ENCODE measurements at places on chromosomes 5 and 9. TPM values are rescaled to one million over a fixed set of nuclear protein-coding genes. Genes with fewer than 3 reads are reported as not detected.

Gene ACER2
- 8.8 TPM for total RNA-seq

Gene F12
- 6.5 TPM for total RNA-seq

DNA sequence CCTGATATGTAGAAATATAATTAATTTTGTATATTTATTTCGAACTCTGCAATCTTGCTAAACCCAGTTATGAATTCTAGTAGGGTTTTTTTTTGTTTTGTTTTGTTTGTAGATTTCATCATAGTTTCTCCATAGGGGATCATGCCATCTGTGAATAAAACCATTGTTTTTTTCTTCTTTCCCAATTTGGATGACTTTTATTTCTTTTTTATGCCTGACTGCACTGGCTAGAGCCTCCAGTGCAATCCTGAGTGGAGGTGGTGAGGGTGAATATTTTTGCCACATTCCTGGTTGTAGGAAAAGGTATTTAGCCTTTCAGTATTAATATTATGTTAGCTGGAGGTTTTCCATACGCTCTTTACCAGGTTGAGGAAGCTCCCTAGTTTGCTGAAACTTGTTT, 70.0 kb upstream of the GFPT2 start:
- no peak overlapping the region for H3K4me3 ChIP-seq
- no peak for DNase-seq
- H3K27me3 ChIP-seq: no peaks in the 10 kb centered on the region
- no peaks in the 10 kb centered on the region for H3K4me1 ChIP-seq

DNA sequence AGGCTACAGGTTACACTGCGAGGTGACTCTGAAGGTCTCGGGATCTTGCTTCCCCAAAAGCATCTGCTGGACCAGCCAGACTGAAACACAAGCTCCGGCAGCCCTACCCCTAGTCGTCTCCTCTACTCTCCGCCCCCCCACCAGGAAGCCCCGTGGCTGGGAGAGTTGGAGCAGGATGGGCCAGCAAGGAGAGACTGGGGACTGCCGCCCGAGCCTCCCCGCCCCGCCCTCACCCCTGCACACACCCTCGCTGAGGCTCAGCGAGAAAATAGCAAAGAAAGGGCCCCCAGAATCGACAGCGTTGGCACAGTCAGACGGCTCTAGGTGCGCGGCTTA, 1.3 kb downstream of the TRIM7 start:
- peaks cover 7% of the 10 kb centered on the region for H3K36me3 ChIP-seq
- no peak for DNase-seq
- peaks cover 62% of the 10 kb centered on the region for H3K27me3 ChIP-seq
- H3K4me3 ChIP-seq: peak overlapping the region; percentile 87
- H3K27ac ChIP-seq: no peak overlapping the region

- no peak overlapping the region for H3K4me3 ChIP-seq
- DNase-seq: no peak
- H3K36me3 ChIP-seq: no peaks in the 10 kb centered on the region
- no peaks in the 10 kb centered on the region for H3K4me1 ChIP-seq
- no peak overlapping the region for H3K27ac ChIP-seq
Measured at GRCh38 chr9:73775757-73776156, 624.1 kb downstream of the ANXA1 start.

DNA sequence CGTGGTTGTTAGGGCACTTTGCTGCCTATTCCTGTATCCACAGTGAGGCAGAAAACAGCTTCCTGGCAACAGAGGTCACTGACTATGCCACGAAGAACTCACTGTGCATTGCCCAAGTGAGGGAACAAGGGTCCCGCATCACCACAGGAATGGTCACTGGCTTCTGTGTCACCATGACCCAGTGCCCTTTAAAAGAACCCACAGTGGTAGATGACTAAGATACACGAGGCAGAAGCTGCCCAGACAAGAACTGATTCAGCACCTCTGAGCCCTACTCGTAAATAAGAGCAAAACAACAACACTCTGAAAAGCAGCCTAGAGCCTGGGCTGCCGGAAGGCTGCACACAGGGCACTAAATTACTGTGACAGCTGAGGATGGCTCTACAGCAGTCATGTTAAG, 236.6 kb upstream of the RASEF start:
- no peaks in the 10 kb centered on the region for H3K36me3 ChIP-seq
- no peak for DNase-seq
- no peaks in the 10 kb centered on the region for H3K27me3 ChIP-seq
- no peak overlapping the region for H3K27ac ChIP-seq

DNA sequence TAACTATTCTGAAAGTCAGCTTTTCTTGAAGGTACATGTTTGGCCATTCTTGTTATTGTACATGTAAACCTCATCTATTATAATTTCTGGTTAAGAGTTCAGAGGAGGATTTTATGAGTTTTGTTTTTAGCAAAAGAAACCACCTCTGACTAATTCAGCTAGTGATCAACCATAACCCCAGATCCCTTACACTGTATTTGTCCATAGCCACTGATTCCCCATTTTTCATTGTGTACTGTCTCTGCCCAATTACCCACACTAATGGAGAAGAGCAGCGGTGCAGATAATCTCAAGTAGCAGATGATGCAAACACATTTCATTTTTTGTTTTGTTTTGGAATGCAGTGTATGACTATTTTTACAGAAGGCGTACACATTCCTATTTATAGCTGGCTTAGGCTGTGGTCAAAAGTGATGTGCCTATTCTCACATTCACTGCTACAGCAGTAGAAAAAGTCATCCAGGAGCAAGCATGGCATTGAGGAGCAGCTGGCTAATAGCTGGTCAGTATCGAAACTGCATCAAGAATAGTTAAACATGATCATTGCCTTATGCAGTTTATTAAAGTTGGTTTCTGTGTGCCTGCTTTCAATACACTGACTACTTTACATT, 988.3 kb downstream of the DTWD2 start:
- DNase-seq: no peak
- no peak overlapping the region for H3K4me3 ChIP-seq
- no peaks in the 10 kb centered on the region for H3K27me3 ChIP-seq
- no peak overlapping the region for H3K27ac ChIP-seq

- H3K4me1 ChIP-seq: no peaks in the 10 kb centered on the region
- no peak overlapping the region for H3K4me3 ChIP-seq
- no peak for DNase-seq
- H3K27me3 ChIP-seq: no peaks in the 10 kb centered on the region
- H3K36me3 ChIP-seq: no peaks in the 10 kb centered on the region
Measured at GRCh38 chr9:80090317-80090716, 518.6 kb downstream of the TLE4 start.

GRCh38 chr5:154794525-154795234, 39.5 kb downstream of the LARP1 start:
- H3K4me3 ChIP-seq: no peak overlapping the region
- H3K27ac ChIP-seq: no peak overlapping the region
- peaks cover 86% of the 10 kb centered on the region for H3K36me3 ChIP-seq
- no peaks in the 10 kb centered on the region for H3K4me1 ChIP-seq
- DNase-seq: no peak

- H3K4me3 ChIP-seq: no peak overlapping the region
- H3K27me3 ChIP-seq: no peaks in the 10 kb centered on the region
- DNase-seq: no peak
- H3K4me1 ChIP-seq: no peaks in the 10 kb centered on the region
- no peaks in the 10 kb centered on the region for H3K36me3 ChIP-seq
Measured at GRCh38 chr9:37269221-37269620, 148.8 kb downstream of the ZCCHC7 start.

DNA sequence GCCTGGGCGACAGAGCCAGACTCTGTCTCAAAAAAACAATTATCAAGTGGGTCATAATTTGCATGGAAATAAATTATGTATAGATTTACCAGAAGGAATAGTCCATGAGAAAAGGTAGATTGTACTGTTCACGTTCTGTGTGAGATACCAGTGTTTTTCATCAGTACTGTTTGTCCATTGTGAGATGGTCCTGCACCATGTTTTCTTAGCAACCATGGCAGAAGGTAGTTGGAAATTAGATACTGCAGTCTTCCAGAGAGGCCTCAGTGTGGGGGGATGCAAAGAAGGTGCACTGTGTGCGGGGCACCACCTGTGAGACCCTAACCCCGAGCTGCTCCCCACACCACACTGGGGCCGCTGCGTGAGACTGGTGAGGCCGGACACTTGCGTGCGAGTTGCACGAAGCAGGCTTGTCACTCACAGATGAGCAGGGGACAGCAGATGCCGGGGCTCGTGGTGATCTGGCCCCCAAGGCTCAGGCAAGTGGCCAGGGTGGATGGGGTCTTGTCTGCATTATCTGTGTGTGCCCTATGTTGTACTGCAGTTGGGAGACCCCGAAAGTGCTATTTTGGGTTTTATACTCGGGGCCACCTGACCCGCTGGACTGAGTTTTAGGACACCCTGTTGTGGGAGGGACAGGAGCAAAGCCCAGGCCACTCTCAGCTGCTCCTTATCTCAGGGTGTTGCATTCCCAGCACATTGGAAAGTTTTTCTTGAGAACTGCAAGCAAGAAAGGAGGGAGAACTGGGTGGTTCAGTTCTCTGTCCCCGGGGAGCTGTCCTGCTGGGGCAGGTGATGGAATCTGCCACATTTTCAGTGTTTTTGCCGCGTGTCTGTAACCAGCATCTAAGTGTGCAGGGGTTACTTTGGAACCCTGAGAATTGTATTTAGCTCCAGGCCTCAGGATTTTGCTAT, 61.9 kb downstream of the EHMT1 start:
- H3K27me3 ChIP-seq: no peaks in the 10 kb centered on the region
- H3K27ac ChIP-seq: peak overlapping the region; percentile 51
- no peak for DNase-seq
- H3K36me3 ChIP-seq: no peaks in the 10 kb centered on the region
- peaks cover 28% of the 10 kb centered on the region for H3K4me1 ChIP-seq
- H3K4me3 ChIP-seq: no peak overlapping the region
